ENCODE measurements at places on chromosomes 11 and 22. TPM values are rescaled to one million over a fixed set of nuclear protein-coding genes. Genes with fewer than 3 reads are reported as not detected.

Gene WBP2NL
- total RNA-seq = 0.13 TPM

Gene ASPHD2
- total RNA-seq = 1.4 TPM

Gene AMBRA1
- 30.4 TPM for total RNA-seq

Gene FXYD2
- total RNA-seq = not detected

Gene NAALADL1
- not detected for total RNA-seq

Gene GSTT2B
- 0.38 TPM for total RNA-seq

Gene SCUBE1
- total RNA-seq = not detected

Gene TRIM6
- total RNA-seq = 3.4 TPM

Gene DCPS
- 88.9 TPM for total RNA-seq

Gene TNNT3
- not detected for total RNA-seq

Gene ALDH3B1
- total RNA-seq = 38.2 TPM

Gene ADM
- 35.6 TPM for total RNA-seq

Gene STK33
- not detected for total RNA-seq

Gene GPHA2
- total RNA-seq = not detected

Gene UPK3A
- total RNA-seq = not detected
